Neural crest cell (in vitro differentiated cells): ENCODE measurements at places on chromosomes 6 and 20.

DNA sequence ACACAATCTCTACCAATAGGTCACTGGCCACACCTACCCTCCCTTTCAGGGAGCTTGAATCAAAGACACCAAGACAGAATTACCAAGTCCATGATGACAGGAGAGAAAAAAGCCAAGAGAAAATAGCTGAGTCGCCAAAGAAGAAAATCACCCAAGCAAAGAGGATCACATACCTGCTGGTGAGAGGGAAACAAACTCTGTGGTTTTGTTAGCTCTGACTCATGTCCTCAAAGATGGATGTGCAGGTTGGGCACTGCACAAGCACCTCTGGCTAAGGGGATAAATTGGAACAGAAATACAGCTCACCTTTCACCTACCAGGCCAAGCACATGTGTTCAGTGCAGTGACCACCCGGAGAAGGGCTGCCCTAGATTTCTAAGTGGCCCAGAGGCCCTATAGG lies 114.8 kb downstream of the TFAP2A start:
- no peak for DNase-seq

GRCh38 chr6:115058414-115059211 lies 715.8 kb upstream of the HS3ST5 start:
- DNase-seq: no peak

GRCh38 chr6:10421921-10422736 lies 7.3 kb upstream of the TFAP2A start:
- DNase-seq: no peak

- no peak for DNase-seq
Observed at GRCh38 chr6:35025232-35026188, 115.6 kb downstream of the TCP11 start.
